ENCODE measurements at places on chromosomes 1 and 21. TPM values are rescaled to one million over a fixed set of nuclear protein-coding genes. Genes with fewer than 3 reads are reported as not detected.

DNA sequence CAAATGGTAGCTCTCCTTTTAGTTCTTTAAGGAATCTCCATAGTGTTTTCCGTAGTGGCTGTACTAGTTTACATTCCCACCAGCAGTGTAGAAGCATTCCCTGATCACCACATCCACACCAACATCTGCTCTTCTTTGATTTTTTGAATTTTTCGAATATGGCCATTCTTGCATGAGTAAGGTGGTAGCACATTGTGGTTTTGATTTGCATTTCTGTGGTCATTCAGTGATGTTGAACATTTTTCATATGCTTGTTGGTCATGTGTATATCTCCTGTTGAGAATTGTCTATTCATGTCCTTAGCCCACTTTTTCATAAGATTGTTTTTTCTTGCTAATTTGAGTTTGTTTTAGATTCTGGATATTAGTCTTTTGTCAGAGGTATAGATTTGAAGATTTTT is 84.6 kb upstream of the B3GALT2 start:
- no peak for DNase-seq
- H3K27me3 ChIP-seq = no peaks in the 10 kb centered on the region
- no peak overlapping the region for H3K4me3 ChIP-seq
- H3K27ac ChIP-seq = no peak overlapping the region

DNA sequence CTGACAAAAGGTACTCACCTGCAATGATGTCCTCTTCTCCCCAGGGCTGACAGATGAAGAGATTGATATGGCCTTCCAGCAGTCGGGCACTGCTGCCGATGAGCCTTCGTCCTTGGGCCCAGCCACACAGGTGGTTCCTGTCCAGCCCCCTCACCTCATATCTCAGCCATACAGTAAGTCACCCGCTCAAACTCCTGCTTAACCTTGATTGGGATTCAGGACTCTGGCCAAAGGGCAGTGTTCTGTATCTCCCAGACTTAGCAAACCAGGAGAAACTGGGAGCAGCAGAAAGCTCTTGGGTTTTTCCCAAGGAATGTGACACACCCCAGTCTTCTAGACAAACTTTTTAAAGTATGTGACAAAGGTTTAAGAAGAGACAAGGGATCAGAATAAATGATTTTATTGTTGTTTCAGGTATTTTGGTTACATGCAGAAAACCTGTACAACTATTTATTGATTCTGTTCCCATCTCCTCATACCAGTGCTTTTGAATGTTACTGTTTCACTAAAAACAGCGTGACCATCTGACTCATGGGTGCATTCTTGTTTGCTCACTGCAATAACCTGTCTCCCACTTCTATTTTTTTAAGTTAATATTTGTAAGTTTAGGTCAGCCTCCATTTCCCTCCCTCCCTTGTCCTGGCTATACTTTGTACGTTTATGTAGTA is 124.6 kb downstream of the PEX14 start:
- no peaks in the 10 kb centered on the region for H3K27me3 ChIP-seq
- H3K36me3 ChIP-seq = no peaks in the 10 kb centered on the region
- H3K4me3 ChIP-seq = no peak overlapping the region
- no peak overlapping the region for H3K27ac ChIP-seq
- no peak for DNase-seq
- H3K4me1 ChIP-seq = no peaks in the 10 kb centered on the region

GRCh38 chr1:167621780-167622313 is 8.2 kb upstream of the RCSD1 start:
- peaks cover 53% of the 10 kb centered on the region for H3K4me1 ChIP-seq
- no peak overlapping the region for H3K27ac ChIP-seq
- no peaks in the 10 kb centered on the region for H3K36me3 ChIP-seq
- DNase-seq = no peak

GRCh38 chr1:161071886-161072371 is 2.2 kb upstream of the ARHGAP30 start:
- no peaks in the 10 kb centered on the region for H3K36me3 ChIP-seq
- no peak overlapping the region for H3K4me3 ChIP-seq
- H3K27me3 ChIP-seq = no peaks in the 10 kb centered on the region
- peaks cover 30% of the 10 kb centered on the region for H3K4me1 ChIP-seq

- H3K27me3 ChIP-seq = peaks cover 3% of the 10 kb centered on the region
- DNase-seq = no peak
- H3K4me3 ChIP-seq = no peak overlapping the region
- no peaks in the 10 kb centered on the region for H3K36me3 ChIP-seq
- no peak overlapping the region for H3K27ac ChIP-seq
- H3K4me1 ChIP-seq = no peaks in the 10 kb centered on the region
Observed at GRCh38 chr21:35926003-35926740, 134.2 kb downstream of the SETD4 start.

GJA9 gene
- total RNA-seq = not detected

COL16A1 gene
- total RNA-seq = not detected
